Activated CD4-positive, alpha-beta T cell treated with anti-CD3 and anti-CD28 coated beads, Interleukin-2, amount 10 ng/mL, durations not matched to agents 7 days and 5 days (primary cell): ENCODE measurements at places on chromosomes 16 and 17.

- DNase-seq: no peak
Observed at GRCh38 chr17:27848931-27849330, 44.2 kb downstream of the LYRM9 start.

DNA sequence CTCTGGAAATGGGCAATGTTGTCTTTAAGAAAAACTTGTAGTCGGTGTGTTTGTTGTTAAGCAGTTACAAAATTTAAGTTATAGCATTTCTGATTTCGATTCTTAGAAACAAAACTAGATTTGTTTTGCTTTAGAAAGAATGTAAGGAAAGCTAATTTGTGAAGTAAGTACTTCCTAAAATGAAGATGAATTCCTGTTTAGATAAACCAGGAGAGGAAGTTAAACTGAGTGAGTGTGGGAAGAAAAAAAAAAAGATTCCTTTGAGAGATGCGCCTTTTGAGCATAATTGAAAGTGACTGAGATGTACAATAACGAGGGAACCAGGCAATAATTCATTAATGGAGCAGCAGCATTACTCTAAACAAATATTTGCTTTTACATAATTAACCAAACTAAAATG lies 52.4 kb upstream of the ALOX12 start:
- DNase-seq: no peak

DNA sequence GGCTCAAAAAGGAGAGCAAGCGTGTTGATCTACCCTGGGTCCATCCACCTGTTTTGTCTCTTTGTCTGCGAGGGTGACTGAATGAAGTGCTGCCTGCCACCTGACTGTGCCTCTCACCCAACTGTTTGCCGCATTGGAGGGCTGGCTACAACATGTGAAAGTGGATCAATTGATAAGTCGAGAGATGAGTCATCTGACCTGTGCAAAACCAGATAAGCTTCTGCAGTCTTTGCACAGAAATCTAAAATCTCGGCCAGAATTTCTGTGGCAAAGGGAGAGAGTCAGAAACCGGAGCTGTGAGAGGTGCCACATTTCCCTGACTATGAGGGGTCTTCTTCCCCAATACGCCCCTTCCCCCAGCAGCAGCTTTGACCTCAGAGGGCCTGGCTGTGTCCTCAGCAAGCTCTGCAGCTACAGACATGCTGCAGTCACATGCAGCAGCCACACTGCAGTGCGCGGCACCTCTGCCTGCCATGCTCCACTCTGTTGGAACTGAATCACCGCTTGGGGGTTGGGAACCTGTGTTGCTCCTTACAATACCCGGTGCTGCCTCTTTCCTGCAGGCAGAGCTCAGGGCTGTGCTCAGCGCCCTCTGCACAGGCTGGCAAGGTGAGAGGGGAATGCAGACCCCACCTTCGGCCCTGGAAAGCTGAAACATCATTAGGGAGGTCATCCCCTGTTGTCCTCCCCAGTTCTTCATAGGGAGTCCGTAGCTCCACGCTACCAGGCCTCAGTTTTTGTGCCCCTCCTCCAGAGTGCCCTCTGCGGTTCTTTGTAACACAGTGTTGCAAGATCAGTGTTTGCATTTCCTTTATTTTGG lies 16.2 kb upstream of the HAS3 start:
- DNase-seq: peak; percentile 19

DNA sequence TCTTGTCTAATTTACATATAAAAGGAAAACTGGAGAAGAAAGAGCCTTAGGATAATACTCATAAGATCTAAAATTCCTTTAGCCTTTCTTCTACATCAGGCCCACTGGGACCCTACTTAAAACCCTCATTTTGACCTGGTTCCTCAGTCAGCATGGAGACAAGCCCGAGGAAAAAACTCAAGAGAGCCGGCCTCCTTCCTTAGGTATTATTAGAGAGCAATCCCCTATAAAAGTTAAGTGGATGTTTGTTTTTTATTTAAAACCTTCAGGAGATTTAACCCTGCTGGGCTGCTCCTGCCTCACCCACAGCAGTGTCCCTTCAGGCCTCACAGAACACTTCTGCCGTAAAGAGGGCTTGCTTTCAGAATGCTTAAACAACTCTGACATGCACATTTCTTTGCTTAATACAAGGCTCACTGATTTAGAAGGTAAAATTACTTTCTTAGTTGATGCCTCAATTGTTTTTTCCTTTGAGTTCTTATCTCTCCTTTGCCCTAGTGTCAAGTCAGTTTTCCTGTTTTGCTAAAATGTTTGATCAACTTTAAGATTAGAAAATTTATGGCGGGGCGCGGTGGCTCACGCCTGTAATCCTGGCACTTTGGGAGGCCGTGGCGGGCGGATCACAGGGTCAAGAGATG lies 145.6 kb upstream of the TBX2 start:
- DNase-seq: no peak

GRCh38 chr17:67417507-67417906 lies 40.4 kb downstream of the PITPNC1 start:
- no peak for DNase-seq

GRCh38 chr16:8493972-8494371 lies 96.3 kb downstream of the TMEM114 start:
- no peak for DNase-seq

GRCh38 chr17:17605729-17606088 lies 14.2 kb upstream of the PEMT start:
- DNase-seq: no peak

- DNase-seq: no peak
Observed at GRCh38 chr16:30929167-30929566, 5.8 kb downstream of the FBXL19 start.

DNA sequence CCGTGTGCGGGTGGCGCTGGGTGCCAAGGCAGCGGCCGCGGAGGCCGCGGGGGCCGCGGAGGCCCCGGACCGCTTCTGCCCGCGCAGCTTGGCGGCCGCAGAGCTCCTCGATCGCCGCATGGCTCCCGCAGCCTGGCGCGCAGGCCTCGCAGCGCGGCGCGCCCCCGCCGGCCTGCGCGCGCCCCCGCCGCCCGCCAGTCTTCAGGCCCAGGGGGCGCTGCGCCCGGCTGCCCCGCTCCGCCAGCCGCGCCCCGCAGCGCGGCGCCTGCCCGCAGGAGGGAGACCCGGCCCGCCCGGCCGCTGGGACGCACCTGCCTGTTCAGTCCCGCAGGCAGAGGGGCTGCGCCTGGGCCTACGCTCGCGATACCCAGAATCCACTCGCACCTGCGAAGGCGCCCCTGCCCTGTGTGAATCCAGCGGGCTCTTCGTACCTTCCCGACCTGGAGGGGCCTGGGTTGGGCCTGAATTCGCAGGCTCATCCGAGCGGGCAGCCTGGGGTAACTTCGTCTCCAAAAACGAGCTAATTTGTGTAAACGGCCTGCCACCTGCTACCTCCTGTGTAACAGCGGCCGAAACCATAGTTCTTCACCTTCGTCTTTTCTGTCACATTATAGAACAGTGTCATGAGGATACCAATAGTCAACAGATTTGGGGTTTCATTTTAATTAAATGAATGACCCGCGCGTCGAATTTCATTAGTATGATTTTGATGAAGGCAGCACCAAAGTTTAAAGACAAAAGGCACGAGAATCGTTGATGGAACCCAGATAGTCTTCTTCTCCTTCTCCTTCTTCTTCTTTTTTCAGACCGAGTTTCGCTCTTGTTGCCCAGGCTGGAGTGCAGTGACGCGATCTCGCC lies at the start of gene CENPV:
Gene CENPV, minus strand, starts transcription at position 153 of the 858 bp plus-strand sequence. Its CDS starts 33 bp downstream, at position 120.
- DNase-seq: peak; percentile 59

DNA sequence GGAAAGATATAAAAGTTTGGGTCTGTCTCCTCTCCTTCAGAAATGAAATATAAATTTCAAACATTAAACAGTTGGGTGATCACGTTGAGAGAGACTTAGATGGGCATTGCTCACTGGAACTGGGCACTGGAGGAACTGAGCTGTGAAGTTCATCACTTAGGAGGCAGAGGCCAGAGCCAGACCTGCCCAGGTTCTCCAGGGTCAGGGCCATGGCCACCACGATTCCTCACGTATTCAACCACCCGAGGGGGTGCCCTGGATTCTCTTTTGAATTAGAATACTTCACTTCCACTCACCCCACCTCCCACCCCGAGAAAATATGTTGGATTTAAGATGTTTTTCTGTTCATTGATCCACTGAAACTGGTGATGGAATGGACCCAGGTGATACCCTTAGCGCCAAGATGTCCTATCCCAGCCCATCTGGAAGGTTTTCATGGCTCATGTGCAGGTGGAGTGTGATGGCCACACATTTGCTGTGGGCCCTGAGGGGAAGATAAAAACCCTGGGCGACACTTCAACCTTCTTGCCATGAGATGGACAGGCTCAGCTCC lies 6.1 kb downstream of the PRR29 start:
- no peak for DNase-seq

- no peak for DNase-seq
Observed at GRCh38 chr17:42436391-42436790, 13.3 kb upstream of the CAVIN1 start.

DNA sequence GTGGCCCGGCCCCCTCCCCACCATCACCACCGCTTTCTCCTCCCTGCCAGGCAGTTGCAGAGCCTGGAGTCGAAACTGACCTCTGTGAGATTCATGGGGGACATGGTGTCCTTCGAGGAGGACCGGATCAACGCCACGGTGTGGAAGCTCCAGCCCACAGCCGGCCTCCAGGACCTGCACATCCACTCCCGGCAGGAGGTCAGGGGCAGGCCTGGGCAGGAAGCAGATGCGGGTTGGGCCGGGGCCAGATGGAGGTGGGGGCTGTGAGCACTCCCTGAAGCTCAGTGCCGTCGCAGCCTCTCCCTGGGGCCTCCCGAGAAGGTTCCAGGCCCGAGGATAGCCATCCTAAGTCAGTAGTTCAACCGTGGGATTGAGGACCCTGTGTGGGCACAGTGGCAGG lies 14.2 kb upstream of the ADGRG3 start:
- DNase-seq: no peak

DNA sequence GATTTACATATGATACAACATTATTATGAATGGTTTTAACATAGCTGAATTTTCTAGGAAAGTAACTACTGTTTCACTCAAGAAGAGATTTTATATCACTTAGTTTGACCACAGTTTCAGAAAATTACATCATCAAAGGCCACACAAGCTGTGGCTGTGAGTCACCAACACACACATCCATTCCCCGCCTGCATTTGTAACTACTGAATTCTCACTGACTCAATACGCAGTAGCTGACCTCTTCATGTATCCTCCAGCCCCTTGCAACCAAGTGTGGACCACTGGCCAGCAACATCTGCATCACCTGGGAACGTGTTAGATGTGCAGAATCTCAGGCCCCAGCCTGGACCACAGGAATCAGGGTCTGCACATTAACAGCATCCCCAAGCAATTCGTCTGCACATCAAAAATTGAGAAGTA lies 197.6 kb downstream of the XYLT1 start:
- peak; percentile 39 for DNase-seq

DNA sequence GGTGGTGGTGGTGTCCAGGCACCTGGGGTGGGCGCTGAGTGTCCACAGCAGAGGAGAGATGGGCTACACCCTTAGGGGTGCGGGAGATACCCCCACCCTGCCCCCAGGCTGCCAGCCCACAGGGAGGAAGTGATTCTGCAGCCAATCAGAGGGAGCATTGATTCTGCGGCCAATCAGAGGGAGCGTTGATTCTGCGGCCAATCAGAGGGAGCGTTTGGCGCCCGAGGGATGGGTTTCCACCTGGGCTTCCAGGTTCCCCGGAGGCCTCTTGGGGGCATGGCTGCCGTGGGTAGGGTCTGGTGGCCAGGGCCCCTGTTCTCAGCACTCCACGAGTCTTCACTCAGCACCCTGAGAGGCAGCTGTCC lies 28.2 kb upstream of the ACSF3 start:
- DNase-seq: no peak

- DNase-seq: no peak
Observed at GRCh38 chr17:4163951-4164350, 21.0 kb downstream of the CYB5D2 start.

- no peak for DNase-seq
Observed at GRCh38 chr16:27776556-27777225, 226.7 kb downstream of the KATNIP start.

DNA sequence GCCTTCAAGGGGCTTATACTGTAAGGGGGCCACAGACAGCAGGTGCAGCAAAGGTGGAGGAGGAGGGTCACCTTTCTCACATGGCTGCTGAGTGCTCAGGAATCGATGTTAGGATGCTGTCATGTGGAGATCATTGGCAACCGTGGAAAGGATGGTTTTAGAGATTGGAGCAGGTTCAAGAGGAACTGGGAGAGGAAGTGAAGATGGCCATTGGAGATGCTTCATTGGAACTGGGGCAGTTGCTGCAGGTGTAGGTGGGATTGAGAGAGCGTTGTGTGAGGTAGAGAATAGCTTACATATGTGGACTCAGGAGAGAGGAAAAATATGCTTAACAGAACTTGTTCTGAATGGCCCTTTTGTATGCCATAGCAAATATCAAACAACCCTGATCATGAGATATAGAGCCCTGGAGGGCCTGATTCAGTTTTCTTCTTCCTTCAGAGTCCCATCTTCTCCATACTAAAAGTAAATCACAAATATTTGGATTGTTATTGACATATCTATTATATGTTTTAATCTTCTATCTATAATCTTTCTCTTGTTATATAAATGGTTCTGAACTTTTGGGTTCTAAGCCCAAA lies 40.8 kb downstream of the LDHD start:
- DNase-seq: no peak

DNA sequence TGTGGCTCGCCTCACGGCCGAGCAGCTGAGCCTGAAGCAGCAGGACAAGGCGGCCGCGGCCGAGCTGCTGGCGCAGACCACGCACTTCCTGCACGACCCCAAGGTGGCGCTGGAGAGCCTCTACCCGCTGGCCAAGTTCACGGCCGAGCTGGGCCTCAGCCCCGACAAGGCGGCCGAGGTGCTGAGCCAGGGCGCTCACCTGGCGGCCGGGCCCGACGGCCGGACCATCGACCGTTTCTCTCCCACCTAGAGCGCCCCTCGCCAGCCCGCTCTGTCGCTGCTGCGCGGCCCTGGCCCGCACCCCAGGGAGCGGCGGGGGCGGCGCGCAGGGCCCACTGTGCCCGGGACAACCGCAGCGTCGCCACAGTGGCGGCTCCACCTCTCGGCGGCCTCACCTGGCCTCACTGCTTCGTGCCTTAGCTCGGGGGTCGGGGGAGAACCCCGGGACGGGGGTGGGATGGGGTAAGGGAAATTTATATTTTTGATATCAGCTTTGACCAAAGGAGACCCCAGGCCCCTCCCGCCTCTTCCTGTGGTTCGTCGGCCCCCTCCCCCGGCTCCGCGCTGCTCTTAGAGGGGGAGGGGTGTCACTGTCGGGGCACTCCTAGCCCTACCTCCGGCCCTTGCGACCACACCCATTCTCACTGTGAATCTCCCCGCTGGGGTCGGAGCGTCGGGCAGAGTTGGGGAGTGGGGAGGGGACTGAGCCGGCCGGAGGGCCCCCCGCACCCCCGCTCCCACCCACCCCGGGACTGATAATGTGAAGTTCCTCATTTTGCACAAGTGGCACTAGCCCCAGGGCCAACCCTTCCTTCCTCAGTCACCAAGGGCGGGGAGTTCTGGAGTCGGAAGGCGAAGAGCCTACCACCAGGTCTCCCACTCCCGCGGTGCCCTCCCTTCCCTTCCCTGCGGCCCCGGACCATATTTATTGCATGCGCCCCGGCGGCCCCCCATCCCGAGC lies 4.0 kb downstream of the HIC1 start:
- peak; percentile 71 for DNase-seq

DNA sequence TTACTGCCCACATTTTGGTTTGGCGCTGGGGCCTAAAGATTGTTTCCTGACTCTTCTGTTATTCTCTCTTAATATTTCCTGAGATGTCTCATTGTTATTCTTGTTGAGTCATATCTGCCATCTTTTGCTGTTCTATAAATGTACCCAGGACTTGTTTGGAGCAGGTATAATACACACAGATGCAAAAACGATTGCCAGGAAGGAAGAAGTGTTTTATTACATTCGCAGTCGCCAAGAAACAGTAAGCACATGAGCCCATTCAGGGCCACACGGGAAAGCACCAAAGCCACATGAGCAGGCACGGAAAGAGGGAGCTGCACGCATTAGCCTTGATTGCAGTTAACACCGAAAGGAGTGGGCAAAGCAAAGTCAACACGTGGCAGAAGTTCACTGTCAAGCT lies 70.2 kb downstream of the ARHGAP44 start:
- no peak for DNase-seq
